ENCODE measurements at places on chromosomes 13 and 19.
A peak's percentile ranks its signal among the peaks of the same experiment; 100 is the strongest.

DNA sequence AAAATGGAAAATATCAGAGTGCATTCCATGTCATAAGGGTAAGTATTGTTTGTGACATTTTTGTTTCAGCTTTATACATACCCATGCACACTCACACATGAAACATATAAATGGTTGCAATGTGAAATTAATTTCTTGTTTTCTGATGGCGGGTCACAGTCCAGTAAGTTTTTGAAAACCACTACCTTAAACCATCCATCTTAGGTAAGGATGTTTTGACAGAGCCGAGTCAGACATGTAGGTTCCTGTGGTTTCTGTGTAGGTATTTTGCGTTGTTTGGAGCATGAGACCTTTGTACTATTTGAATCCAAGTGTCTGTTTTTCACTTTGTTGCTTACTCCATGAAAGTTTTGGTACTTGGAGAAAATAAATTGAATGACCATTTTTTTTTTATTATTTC is 121.7 kb downstream of the B3GLCT start:
- no peak for DNase-seq

DNA sequence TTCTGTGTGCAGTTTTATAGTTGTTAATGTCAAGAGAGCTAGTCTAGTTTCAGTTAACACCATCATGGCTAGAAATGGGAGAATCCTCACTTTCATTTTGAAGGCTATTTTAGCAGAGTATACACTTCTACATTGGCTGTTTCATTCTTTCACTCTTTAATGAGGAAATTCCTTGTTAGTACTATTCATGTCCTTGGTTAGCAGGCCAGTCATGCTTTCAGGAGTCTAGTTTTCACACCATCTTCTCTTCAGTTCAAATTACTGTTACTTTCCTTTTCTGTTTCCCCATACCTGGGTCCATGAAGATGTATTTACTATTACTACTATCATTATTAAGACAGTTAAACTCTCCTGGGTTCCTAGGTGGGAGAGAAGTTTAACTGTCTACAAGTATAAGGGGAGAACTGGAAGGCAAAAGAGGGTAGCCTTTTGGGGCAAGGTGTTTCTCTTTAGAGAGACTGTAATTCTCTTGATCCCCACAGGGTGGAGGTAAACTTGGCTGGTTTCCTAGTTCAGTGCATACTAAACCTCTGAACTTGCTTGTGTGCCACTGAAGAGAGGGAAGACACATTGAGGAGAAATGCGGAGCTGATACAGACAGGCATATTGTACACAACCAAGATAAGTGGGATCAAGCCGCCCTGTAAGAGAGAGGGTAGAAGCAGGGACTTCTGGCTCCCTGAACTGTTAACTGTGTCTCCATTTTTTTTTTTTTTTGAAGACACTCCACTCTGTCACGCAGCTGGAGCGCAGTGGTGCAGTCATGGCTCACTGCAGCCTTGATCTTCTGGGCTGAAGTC is 41.3 kb upstream of the IGFL4 start:
- DNase-seq, result no peak

DNA sequence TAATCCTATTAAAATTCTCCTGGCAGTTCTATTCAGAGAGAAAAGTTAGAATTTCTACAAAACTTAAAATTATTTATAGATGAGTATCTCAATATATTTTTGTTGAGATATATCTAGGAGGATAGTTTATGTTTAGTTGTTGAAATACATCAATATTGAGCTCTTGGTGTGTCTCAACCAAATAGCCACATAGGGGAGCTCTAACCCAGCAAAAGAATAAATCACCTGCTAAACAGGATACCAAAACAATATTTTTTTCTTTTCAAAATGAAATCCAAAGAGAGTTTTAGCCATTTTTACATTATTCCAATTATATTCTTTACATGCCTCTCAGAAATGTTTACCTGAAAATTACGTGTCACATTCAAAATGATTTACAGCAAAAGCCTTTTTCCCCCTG is 954.7 kb downstream of the SLITRK6 start:
- no peak for DNase-seq

- no peak for DNase-seq
These were observed 302.9 kb downstream of the ITGBL1 start for GRCh38 chr13:101755228-101755887.

DNA sequence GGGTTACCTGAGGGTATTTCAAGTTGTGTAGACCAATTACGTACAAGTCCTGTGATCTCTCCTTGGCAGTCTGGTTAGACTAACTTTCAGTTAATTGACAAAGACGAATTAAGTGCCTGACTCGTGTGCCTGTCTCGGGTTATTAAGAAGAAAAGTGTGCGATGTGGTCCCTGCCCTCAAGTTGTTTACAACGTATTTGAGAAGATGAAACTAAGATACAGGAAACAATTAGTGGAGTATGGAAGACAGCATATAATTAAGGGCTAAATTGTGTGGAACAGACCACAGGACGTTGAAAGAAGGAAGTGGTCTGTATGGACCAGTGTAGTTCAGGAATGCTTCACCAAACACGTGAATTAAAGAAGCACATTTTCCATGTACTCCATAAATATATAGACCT is 49.2 kb downstream of the KLF5 start:
- DNase-seq, result no peak

- no peak for DNase-seq
These were observed 22.8 kb upstream of the ITM2B start for GRCh38 chr13:48210178-48210577.

- no peak for DNase-seq
These were observed 466.6 kb downstream of the SLITRK6 start for GRCh38 chr13:85332615-85333014.

DNA sequence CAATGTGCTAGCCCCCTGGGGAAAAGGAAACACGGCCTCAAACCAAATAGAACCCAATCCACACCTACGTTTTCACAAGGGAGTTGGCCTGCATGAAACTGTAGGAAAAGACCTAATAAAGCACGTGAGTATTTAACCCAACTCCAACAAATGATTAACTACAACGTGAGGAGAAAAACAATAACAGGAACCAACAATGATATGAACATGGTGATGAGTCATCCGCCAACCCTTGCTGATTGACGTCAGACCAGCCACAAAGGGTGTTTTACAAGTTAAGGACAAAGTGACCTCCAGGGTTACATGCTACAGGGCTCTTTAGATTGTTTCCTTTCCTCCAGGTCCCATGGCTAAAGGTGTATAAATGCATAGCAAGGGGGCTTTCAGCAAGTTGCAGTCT is 460.5 kb downstream of the COG6 start:
- DNase-seq, result peak; percentile 71

GRCh38 chr13:73939603-73940002 is 194.6 kb downstream of the KLF12 start:
- DNase-seq, result no peak

GRCh38 chr19:58497634-58498170 is 14.1 kb downstream of the SLC27A5 start:
- no peak for DNase-seq

DNA sequence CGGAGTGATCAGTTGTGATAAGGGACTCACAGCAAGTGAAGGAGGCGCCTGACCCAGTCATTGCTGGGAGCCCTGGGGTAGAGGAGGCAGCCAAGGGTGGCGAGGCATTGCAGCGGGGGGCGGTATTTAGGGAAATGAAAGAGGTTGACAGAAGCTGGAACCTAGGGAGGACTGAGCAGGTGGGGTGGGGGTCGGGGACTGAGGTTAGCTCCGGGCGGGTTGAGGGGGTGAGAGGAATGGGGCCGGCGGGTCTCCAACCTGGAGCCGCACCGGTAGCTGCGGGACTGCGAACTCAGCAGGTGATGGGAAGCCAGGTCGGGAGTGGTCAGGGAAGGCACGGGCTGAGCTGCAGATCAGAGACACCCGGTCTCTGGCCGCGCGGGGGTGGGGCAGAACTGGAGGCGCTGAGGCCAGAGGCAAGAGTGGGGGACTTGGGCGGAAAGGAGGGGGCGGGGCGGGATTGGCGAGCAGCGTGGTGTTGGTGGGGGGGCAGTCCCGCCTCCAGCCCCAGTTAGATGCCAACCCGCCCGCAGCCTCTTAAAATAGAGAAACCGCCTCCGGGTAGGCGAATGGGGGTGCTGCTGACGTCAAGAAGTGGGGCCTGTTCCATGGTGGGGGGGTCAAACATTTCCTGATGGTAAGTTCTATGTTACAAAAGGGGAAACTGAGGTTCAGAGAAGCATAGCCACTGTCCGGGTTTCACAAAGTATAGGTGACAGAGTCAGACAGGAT is 1.5 kb downstream of the MAST3 start:
- DNase-seq, result peak; percentile 34

- DNase-seq, result no peak
These were observed 34.9 kb downstream of the HTR2A start for GRCh38 chr13:46861959-46862358.

GRCh38 chr19:28884786-28885476 is 328.0 kb downstream of the UQCRFS1 start:
- DNase-seq, result no peak

GRCh38 chr13:30107121-30107520 is 200.2 kb downstream of the KATNAL1 start:
- no peak for DNase-seq

DNA sequence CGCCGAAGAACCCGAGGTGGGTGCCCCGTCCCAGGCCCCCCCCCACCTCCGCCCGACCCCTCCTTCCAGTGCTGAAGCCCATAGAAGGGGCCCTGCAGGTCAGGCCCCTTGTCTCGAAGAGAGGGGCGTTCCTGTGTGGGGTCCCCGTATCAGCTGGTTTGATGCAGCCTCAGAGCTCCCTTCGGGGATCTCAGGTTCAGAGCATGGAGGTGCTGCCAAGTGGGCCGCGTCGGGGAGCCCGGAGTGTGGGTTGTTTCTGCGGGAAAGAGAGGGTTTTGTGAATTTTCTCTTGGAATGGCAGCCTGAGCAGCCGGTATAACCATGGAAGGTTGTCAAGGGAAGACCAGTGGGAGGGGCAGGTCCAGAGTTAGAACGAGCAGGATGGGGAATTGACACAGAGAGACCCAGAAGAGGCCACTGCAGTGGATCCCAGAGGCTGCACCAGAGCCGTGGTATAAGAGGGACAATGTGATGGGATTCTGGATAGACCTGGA is 384 bp downstream of the TRAPPC2B start:
- no peak for DNase-seq

DNA sequence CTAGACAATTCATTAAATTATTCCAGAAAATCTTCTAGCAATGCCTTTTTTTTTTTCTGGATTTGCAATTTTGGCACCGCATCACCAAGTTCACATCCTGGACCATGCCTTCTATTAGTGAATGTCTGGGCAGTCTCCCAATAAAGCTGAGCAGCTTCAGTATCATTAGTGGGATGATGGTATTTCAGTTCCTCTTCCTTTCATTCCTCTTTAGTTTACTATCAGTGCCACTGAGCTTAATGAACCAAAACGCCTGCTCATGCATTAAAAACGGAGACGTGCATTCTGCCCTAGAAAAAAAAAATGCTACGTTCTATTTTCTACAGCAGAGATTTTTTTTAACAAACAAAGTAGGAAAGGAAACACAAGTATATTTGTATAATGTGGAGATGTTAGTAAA is 343.0 kb downstream of the PCDH9 start:
- no peak for DNase-seq

GRCh38 chr13:51252954-51253532 is 30.8 kb downstream of the FAM124A start:
- DNase-seq, result no peak

DNA sequence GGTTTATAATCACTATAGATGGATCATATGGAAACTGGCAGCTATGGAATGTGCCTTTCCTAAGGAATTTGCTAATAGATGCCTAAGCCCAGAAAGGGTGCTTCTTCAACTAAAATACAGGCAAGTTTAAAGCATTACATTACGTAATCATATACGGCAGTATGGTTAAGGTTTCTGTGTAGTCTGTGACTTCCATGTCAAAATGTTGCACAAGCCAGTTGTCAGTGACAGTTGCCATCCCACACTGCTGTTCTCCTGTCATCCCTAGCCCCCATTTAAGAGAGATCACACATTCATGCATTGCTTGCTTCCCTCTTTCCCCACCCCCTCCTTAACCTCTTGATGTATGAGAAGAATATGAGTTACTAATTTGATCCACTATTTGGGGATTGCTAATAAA is 47.3 kb downstream of the BRCA2 start:
- DNase-seq, result no peak

GRCh38 chr13:78777976-78778375 is 119.0 kb upstream of the OBI1 start:
- no peak for DNase-seq

DNA sequence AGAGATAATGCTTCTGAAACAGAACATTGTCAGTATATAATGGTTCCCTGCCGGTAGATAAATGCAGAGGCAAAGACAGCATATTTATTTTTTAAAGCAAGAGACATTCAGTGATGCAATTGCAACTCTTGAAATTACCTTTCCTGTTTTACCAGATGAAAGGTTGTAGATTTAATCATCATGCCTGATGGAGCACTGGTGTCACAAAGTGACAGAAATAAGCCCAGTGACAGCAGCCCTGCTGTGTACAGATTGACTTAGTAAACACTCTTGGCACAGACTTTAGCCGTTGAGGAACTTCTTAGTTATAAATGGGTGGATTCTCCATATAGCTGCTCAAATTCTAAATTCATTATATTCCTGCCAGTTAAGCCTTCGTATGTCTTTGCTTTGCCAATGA is 172.5 kb downstream of the ITGBL1 start:
- DNase-seq, result no peak

DNA sequence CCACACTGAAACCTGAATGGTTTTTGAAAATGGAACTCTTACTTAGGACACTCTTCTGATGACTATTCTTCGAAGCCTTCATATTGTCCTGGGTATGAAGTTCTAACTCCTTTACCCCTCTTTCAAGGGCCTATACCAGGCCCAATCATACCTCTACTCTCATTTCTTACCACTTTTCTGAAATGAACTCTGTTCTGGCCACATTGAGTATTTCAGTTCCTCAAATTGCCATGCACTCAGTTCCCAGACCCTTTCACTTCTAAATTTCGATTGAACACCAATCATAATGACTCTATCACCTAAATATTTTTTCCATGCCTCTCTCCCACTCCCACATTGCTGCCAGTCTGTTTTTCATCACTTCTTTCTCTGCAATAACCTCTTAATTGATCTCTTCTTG is 53.7 kb downstream of the LACC1 start:
- no peak for DNase-seq

DNA sequence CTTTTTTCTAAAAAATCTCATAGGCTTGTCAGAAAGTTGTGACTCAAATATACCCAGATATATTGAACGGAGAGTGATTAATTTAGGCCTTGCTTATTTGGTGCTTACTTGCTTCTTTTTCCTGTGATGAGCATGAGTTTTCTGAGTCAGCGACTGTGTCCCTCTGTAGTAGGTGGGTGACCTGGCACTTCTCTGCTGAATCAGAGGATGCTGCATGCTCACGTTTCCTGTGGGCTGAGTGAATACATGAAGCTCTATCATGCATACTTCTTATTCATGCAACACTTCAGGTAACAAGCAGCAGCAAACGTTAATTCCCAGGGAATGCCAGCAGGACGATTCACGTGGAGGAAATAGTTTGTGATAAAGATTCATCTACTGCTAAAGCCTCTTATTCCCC is 245.0 kb downstream of the KLF5 start:
- DNase-seq, result peak; percentile 41

- no peak for DNase-seq
These were observed 33.6 kb downstream of the MTMR6 start for GRCh38 chr13:25253702-25254101.

- no peak for DNase-seq
These were observed 7.4 kb downstream of the DBP start for GRCh38 chr19:48629599-48630295.

Data from activated CD4-positive, alpha-beta memory T cell treated with anti-CD3 and anti-CD28 coated beads, Interleukin-2, amount 10 ng/mL, durations not matched to agents 7 days and 5 days (primary cell).